ENCODE measurements at places on chromosomes 1 and 21.
A peak's percentile ranks its signal among the peaks of the same experiment; 100 is the strongest.

DNA sequence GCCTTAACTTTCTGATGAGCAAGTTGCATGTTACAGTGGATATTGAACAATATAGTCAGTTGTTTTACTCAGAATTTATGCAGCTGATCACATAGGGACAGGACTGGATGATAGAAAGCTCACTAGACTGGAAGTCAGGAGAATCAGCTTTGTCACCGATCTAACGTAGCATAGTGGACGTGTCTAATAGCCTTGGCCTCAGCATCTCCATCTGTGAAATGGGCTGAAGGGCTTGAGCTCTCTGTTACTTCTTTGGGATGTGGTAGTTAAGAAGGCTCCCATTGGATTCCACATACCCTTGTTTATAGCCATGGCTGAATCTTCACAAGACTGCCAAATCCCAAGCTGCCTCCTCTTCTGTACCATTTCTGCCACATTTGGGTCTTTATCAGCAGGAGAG is 190.6 kb downstream of the GRIK1 start:
- DNase-seq, result no peak

GRCh38 chr1:247431643-247432042 is 15.7 kb downstream of the NLRP3 start:
- no peak for DNase-seq

DNA sequence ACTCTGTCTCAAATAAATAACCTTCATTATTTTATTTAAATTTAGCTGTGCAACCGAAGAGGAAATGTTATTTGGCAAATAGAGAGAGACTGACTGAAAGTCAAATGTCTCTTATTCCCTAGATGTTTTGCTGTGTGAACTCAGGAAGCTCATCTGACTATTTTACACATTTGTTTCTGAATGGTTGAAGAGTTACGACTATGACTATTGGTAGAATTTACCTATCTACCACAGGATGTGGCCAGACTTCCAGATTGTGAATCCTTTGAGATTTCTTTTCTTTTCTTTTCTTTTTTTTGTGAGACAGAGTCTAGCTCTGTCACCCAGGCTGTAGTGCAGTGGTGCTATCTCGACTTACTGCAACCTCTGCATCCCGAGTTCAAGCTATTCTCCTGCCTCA is 5.3 kb upstream of the SDE2 start:
- no peak for DNase-seq

DNA sequence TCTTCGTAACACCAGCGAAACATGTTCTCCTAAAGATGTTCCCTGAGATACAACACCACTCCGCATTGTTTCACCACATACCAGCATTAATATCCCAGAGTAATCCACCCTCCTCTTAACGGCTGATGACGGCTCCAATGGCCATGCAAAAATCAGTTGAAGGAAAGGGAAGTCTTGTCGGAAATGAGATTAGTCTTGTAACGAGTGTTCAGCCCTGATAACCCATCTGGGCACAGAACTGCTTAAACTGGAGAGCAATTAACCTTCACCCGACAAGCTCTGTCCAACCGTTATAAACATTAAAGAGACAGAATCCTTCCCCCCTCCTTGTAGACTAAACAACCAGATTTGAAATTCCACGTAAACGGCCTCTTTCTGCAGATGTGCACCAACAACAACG is 21.9 kb downstream of the ERG start:
- DNase-seq, result no peak

GRCh38 chr1:38608202-38608864 is 251.2 kb downstream of the RRAGC start:
- DNase-seq, result no peak

GRCh38 chr1:9842073-9842711 is 18.4 kb upstream of the CLSTN1 start:
- no peak for DNase-seq

DNA sequence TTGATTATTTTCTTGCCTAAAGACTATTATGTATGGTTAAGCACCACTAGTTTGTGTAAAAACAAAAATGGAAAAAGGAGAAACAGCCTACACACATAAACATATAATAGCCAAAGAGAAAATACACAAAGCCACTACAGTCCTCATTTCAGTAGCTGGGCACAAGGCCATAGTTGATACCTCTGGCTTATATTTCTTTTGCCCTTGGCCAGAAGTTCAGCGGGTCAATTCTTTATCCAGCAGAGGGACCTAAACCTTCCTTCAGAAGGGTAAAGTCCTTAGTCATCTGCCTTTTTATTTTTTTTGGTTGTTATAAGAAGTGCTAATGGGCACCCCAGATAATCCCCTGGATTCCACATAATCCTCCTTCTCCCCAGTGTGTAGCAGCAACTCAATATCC is 134.1 kb downstream of the PIGK start:
- no peak for DNase-seq

DNA sequence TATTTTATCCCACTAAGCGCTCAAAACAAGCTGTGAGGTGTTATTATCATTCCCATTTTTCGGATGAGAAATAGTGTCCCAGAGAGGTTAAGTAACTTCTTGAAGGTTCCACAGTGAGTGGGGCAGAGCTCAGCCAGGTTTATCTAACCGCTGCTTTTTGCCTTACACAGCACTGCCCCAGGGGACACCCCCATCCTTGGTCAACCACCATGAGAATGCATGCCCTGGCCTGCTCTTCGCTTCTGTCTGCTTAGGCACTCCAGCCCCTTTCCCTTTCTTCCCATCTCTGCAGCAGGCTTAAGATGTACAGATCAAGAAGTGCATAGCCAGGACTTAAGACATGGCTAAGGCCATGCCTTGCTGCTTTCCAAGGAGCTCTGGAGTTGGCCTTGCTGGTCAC is 159.0 kb upstream of the CD34 start:
- DNase-seq, result no peak

- DNase-seq, result no peak
Measured at GRCh38 chr21:31443736-31444521, 99.9 kb upstream of the TIAM1 start.

DNA sequence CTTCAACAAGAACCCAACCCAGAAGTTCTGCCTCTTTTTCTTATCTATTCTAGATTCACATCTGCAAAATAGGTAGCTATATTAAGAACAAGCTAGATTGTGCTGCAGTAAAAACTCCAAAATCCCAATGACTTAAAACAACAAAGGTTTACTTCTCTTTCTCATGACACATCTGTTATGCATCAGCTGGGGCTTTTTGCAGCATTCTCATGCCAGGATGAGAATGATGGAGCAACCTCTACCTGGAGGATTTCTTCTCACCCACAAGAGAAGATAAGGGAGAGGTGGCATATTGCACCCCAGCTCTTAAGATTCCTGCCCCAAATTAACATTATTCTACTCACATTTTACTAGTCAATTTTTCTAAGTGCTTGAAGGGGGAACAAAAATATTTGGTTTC is 152.3 kb upstream of the SPAG17 start:
- no peak for DNase-seq

- DNase-seq, result no peak
Measured at GRCh38 chr1:110639724-110640386, 33.7 kb upstream of the KCNA2 start.

DNA sequence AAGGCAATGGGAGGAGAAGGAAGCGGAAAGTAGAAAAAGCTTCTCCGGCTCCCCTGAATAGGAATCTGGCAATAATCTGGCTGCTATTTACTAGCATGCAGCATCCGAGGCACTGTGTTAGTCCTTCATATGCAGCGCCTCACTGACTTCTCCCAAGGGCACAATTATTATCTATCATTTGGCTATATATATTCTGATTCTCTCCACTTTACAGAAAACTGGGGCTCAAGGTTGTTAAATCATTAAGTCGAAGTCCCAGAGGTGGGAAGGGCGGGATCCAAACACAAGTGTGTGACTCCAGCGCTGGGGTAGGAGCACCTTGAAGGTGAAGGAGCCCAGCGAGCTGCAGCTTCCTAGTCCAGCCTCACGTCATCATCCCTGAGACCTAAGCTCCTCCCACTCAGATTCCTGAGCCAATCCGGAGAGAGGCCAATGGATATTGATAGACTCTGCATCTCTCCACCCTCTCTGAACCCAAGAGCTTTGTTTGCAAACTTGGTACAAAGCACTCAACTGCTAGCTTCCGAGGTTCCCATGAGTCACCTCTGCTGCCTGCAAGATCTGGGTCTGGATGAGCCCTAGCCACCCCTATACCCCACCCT is 16.6 kb upstream of the EYA3 start:
- no peak for DNase-seq

GRCh38 chr1:8343464-8344001 is 25.6 kb downstream of the SLC45A1 start:
- DNase-seq, result no peak

- no peak for DNase-seq
Measured at GRCh38 chr1:223221686-223222085, 78.6 kb upstream of the TLR5 start.

- DNase-seq, result no peak
Measured at GRCh38 chr1:204483791-204484190, 10.8 kb downstream of the PIK3C2B start.

DNA sequence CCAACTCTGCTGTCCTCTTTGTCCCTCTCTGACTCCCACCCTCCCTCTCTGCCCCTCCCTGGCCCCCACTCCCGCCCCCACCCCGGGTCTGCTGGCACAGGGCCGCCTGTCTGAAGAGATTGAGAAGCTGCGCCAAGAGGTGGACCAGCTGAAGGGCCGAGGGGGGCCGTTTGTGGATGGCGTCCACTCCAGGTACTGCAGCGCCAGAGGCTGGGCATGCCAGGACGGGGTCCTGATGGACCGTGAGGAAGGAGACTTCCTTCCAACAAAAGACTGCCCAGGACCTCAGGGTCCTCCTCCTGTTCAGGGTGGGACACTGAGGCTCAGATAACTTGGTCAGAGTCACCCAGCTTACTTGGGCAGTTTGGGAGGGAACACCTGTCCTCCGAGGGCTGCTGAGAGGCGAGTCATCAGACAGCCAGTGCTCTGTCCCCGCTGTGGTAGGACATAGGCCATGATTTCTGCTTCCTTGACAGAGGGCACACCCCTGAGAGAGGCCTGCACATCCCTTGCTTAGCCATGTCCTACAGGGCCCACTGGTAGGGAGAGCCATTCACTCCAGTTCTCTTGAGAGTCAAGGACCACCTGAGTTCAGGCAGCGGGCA is 23.4 kb downstream of the PPFIA4 start:
- no peak for DNase-seq

DNA sequence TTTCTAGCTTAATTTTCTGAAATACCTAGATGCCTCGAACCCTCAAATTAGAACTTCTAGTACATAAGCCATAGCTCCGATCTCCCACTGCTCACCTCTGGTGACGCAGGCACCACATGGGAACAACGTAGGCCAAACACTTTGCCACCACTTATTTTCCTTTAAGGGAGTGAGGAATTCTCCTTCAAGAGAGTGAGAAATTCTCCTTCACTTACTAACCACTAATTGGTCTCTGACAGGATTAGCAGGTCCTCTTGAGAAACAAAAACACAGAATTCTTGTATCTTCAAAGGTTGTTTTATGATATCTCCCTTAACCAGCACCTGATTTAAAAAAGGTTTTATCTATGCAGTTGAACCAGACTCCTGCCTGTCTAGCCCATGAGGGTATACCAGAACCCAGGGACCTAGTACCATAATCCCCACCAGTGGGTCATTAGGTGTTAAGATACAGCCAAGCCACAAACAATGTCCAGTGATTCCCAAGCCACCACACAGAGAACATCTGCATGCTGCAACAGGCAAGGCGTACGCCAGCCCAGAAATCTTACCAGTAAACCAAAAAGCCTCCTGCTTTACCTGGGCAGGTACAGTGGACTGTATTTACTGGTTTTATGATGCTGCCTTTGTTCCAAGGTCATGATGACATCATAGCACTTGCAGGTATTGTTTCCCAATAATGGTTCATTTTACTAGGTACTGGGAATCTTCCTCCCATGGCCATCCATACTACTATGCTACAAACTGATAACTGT is 20.3 kb upstream of the CXADR start:
- DNase-seq, result no peak

DNA sequence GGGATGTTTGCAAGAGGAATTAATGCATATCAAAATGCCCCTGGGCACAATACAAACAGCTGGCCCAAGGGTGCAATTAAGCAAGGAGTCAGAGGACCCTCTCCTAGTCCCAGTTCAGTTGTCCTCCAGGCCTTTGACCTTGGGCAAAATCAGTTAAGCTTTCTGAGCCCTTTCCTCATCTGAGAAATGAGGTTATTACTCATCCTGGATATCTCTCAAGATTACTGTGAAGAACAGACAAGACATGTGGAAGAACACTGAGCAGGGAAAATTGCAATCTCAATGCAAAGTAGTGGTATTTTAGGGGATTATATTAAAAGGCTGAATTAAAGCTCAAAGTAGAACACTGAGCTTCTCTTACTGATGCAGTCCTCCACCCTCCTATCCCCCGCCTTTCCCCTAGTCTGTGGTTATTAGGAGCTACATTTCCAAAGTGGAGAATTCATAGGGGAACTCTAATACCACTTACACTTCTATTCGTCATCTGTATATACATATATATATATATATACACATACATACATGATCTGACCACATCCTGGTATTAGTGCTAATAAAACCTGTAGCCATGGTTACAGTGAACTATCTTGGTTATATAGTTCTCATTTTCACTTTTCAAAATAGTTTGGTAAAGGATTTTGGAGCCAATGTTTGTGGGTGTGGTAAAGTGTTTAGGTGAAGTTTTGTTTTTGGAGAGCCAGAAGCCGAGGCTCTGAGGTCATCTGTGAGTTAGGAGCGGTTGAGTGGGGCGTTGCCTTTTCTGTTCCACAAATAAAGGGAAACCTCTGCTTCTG is 18.1 kb downstream of the KIAA0040 start:
- peak; percentile 60 for DNase-seq

- no peak for DNase-seq
Measured at GRCh38 chr1:244576259-244576892, 76.5 kb upstream of the DESI2 start.

DNA sequence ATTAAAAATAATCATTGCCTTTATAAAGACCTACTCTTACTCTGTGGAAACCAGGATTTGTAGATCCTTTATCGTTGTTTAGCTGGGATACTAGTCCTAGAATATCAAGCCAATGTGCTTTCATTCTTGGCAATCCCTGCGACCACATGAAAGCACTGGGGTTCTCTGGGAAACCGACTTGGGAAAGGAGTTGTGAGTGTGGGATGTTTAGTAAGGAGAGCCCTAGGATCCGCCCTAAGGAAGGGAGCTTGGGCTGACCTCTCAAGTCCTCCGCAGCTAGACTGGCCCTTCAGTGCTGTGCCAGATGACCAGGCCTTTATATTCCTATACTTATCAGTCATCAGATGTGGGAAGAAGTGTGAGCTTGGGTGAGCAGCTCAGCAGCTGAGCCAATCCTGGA is 5.2 kb upstream of the KRTAP19-8 start:
- no peak for DNase-seq

DNA sequence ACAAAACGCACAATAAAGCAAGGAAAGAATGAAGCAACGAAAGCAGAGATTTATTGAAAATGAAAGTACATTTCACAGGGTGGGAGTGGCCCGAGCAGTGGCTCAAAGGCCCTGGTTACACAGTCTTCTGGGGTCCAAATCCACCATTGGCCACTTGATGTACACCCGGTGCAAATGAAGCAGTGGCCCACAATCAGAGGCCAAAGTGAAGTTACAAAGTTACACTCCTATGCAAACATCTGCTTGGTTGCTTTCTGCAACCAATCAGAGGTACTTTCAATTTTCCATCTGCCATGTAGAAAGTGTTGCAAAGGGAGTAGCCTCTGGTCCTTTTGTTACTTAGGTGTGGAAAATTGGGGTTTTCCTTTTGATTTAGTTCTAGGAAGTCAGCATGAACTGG is 10.0 kb upstream of the DNAH14 start:
- no peak for DNase-seq

Data from MM.1S (cell line).